ENCODE measurements at places on chromosomes 6 and 20.
A peak's percentile ranks its signal among the peaks of the same experiment; 100 is the strongest.

GRCh38 chr6:133376743-133377142, 135.6 kb downstream of the EYA4 start:
- no peak for DNase-seq

GRCh38 chr20:53943522-53944291, 126.7 kb downstream of the BCAS1 start:
- peak; percentile 70 for DNase-seq

- DNase-seq: no peak
Measured at GRCh38 chr6:131789219-131789618, 18.6 kb upstream of the ENPP1 start.

DNA sequence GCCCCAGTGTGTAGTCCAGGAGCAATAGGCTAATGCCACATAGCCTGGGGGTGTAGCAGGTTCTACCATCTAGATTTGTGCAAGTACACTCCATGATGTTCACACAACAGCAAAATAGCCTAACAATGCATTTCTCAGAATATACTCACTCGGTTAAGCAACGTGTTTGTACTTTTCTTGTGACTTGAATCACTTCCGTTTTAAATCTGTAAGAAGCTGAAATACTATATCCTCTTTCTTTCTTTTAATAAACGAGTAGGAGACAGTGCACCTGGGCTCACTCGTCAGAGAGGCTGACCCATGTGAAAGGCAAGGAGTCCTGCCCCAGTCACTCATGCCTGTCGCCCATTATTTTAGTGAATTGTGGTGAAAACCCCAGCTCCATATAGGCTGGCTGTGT, 201.6 kb downstream of the FOXA2 start:
- no peak for DNase-seq

DNA sequence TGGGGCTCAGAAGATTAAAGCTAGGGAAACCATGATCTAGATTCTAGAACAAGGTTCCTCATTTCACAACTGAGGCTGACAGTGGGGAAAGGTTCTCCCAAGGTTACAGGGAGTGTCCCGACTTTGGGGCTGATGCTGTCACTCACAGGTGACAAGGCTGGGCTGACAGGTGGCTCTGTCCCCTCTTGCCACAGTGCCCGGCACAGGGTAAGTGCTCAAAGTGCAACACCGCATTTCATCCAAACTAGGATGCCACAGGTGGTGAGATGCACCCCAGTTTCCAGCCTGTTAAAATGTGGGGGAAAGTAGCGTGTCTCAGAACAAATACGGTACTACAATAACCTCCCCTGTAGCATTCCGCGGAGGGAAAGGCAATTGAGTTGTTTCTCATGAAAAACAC, 7.8 kb downstream of the ZBP1 start:
- no peak for DNase-seq

- no peak for DNase-seq
Measured at GRCh38 chr6:117974914-117975627, 68.0 kb downstream of the SLC35F1 start.

DNA sequence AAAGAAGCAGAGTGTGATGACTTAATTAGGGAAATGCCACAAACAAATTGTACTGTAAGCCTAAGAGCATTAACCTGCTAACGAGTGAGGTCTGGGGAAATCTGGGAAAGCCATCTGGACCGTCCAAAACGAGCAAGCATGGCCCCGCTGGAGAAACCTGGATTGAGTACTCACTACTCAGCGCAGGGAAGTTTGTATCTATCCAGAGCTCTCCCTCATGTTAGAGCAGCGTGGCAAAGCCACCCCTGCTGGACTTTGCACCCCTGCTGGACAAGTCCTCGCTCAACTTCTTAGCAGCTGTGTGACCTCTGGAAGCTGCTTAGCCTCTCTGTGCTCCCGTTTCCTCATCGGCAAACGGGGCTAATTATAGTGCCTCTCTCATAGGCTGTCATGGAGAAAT, 37.3 kb downstream of the PSMG4 start:
- no peak for DNase-seq

DNA sequence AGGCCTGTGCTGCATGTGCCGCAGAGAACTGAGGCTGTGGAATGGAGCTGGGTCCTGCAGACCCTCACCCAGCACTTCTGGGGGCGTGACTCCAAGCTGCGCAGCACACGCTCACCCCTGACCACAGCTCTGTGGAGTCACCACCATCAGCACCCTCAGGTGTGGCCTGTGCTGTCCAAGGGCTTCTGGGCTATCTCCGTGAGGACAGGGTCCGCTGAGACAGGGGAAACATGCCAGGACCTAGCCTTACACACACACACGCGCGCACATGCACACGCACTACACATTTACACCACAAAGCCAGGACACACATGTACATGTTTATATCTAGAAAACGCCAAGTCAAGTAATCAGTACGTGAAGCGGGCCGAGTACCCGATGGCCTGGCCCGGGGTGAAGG, 26.8 kb upstream of the TCFL5 start:
- DNase-seq: no peak

All from hematopoietic multipotent progenitor cell treated with erythropoietin and hydrocortisone succinate and interleukin-3 and kit ligand, for 8 days (in vitro differentiated cells).